ENCODE measurements at places on chromosomes 4 and X.

DNA sequence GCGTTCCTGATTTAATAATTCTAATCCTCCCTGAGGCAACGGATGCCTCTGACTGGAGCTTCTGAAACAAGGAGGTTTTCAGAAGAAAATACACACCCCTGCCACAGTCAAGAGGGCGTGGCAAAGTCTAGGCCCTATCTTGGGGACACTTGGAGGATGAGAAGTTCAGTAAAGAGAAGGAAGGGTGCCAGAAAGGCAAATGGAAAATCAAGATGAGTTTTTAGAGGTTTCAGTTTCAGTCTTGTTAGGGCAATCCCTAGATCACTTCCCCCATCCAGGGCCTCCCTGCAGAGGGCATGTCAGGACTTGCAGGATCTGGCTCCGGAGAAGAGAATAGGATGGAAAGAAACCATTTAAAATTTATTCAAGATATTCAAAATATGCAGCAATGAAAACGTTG, 28.5 kb upstream of the FGF2 start:
- DNase-seq: no peak

DNA sequence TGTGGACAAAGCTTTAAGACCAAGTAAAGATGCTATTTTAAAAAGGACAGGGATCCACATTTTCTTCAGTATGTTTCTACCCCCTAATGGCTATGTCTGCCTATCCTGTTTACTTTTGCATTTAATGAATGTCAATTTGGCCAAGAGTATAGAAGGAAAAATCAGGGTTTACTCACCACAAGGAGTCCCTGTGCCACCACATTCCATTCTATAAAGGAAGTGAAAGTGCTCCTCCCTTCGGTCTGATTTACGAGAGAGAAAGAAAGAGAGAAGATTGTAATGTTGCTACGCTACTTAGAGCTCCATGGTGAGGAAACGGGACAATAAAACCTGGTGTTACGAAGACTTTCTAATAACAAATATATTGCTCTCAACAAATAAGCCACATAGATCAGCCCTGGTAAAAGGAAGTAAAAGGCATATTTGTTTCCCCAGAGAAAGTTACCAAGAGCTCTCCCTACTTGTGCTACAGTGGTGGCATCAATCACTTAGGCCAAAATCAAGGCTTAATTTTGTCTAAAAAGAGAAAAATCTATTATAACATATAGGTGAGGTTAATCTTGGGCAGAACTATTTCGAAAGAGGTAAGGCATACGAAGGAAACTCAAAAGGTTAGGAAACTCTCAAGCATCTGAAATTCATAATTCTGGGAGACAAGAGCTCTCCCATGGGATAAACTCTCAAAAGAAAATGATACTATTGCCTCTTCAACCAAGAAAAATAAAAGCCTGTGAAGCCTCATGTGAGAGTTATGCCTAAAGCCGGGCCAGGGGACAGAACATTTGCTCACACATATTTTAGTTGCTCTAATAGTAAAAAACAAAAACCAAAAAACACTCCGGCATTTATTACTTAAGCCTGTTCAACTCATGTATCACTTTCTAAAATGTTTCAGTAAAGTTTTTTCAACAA, 29.5 kb downstream of the TAPT1 start:
- no peak for DNase-seq

GRCh38 chrX:19866626-19867410, 20.6 kb downstream of the SH3KBP1 start:
- no peak for DNase-seq

- no peak for DNase-seq
Observed at GRCh38 chrX:133555782-133556458, 140.6 kb upstream of the GPC4 start.

DNA sequence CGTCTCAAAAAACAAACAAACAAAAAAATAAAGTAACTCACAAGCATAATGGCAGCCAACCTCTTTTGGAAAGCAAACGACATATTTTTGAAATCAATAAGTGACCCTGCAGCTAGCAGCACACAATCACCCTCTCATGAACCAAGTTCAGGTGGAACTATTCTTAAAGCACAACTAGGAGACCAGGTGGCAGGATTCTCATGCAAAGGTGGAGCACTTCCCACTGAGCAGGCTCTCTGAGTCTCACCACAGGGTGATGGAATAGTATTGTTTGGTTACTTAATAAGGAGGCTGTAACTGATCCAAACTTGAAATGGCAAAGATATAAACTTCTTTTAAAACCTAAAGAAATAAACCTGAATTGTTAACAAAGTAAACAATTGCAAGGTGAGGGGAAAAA, 1293.1 kb downstream of the PCDH19 start:
- no peak for DNase-seq

- DNase-seq: no peak
Observed at GRCh38 chr4:109548655-109549054, 11.4 kb upstream of the MCUB start.

DNA sequence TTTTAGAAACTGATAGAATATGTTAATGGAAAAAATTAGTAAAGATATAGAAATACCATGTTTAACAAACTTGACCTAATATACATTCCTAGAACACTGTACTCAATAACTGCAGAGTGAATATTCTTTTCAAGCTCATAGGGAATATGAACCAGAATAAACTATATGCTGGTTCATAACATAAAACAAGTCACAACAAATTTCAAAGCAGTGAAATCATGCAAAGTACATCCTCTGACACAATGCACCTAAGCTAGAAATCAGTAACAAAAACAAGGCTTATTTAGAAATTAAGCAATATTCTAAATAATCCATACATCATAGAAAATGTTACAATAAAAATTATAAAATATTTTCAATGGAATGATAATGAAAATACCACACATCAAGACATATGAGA, 9.2 kb upstream of the SEPSECS start:
- no peak for DNase-seq

GRCh38 chr4:27198971-27199370, 338.3 kb downstream of the STIM2 start:
- no peak for DNase-seq

GRCh38 chrX:49053223-49054072, 5.4 kb upstream of the CCDC120 start:
- peak; percentile 79 for DNase-seq

DNA sequence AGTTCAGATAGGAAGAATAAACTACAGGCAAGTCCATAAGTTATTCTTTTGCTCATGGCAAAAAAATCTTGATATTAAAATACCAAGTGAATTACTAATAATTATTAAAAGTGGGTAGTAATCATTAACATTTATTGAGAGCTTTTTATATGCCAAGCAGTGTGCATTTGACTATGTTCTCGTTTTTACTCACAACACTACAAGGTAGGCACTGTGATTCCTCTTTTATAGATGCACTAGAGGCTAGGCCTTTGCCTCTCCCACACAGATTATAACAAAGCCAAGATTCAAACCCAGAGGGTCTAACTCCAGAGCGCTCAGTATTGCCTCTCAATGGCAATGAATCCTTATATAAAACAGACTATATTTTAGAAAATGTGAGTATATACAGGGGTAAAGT, 254.2 kb downstream of the NAF1 start:
- no peak for DNase-seq

GRCh38 chr4:2484993-2485392, 16.1 kb downstream of the RNF4 start:
- peak; percentile 78 for DNase-seq

- DNase-seq: no peak
Observed at GRCh38 chr4:84177831-84178542, 321.1 kb downstream of the NKX6-1 start.

GRCh38 chr4:20249333-20249732, 2.4 kb upstream of the SLIT2 start:
- no peak for DNase-seq

DNA sequence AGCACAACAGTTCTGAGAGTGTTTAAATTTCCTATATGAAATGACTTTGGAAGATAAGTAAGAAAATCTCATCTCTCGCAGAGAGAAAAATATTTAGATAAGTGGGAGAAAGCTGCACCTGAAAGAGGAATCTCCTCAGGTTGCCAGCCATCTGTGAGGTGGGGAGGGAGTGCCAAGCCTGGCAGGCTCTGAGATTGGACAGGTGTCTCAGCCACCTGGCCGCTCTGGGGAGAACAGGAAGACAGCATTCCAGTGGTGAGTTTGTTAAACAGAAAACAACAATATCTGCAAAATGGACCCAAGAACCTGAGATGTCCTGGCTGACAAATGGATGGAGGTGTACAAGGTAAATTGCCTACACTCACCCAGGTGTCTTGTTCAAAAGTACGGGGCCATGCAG, 31.3 kb downstream of the EMCN start:
- DNase-seq: no peak

GRCh38 chr4:87129681-87130080, 90.7 kb downstream of the KLHL8 start:
- no peak for DNase-seq

- no peak for DNase-seq
Observed at GRCh38 chrX:82412858-82413257, 1095.2 kb upstream of the POU3F4 start.

DNA sequence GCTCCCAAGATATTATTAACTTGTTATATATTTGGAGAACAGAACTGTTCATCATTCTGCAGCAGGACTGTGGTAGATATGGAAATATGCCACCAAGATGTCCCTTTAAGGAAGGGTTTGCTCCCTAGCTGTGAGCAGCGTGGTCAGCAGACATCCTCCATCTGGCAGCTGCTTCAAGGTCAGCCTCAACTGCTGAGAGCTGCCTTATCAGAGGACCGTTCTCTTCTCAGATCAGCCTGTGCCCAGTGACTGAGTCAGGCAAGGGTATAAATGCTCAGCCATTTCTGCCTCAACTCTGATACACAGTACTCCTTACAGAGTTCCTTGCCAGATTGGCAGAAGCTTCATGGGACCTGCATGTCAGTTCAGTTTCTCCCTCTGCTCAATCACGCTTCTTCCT, 63.4 kb upstream of the MAGEB2 start:
- DNase-seq: no peak

DNA sequence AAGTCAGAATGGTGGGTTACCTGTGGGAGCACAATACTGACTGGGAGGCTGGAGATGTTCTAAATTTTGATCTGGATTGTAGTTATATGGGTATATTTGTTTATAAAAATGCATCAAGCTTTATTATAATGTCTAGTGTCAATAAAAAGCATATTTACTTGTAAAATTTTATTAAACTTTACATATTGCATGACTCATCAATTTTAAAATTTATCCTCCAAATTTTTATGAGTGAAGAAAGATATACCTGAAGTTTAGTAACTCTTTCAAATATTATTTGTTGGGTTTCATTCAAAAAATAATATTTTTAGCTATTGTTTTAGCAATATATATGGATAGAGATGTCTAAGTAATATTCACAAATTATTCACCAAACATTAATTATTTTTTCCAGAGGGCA, 103.0 kb downstream of the ANXA5 start:
- no peak for DNase-seq

DNA sequence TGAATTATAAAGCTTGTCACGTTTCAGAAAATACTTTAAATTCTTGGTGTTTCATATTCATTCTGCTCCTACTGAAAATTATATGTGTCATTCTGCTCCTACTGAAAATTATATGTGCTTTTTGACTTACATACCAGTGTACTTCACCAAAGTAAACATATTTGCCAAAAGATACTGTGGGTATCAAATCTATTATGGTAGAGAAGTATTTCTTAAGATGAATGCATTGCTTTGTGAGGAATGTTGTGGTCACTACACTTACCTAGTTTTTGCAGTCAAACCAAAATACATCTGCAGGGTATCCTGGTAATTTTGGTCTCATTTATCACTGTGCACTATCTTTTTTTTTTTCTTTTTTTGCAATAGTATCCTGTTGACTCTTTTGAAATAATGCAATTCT, 287.7 kb upstream of the MAD2L1 start:
- no peak for DNase-seq

DNA sequence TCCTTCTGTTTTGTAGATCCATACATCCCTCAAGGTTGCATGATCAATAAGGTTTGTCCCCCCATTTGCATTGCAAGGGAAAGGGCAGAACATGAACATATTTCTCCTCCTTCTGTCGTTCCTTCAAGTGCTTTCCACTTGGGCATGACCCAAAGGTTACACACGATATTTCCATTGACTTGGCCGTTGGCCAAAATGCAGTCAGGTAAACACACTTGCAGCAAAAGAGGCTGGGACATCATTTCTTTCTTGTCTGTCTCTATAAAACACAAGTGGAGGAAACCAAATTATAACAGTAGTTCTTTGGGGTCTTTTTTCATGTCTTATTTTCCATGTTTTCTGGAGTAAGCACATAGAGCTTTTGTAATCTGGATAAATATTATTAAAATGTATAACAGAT, 156.1 kb downstream of the FRAS1 start:
- DNase-seq: no peak

GRCh38 chr4:112735474-112735951, 98.6 kb downstream of the LARP7 start:
- peak; percentile 34 for DNase-seq

- no peak for DNase-seq
Observed at GRCh38 chr4:155766622-155767021, 7.8 kb downstream of the GUCY1B1 start.

DNA sequence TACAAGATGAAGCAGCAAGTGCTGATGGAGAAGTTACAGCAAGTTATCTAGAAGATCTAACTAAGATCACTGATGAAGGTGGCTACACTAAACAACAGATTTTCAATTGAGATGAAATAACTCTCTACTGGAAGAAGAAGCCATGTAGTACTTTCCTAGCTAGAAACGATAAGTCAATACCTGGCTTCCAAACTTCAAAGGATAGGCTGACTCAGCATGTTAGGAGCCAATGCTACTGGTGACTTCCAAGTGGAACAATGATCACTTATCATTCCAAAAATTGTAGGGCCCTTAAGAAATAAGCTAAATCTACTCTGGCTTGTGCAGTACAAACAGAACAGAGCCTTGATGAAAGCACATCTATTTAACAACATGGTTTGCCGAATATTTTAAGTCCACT, 55.0 kb downstream of the FBXW7 start:
- DNase-seq: no peak

DNA sequence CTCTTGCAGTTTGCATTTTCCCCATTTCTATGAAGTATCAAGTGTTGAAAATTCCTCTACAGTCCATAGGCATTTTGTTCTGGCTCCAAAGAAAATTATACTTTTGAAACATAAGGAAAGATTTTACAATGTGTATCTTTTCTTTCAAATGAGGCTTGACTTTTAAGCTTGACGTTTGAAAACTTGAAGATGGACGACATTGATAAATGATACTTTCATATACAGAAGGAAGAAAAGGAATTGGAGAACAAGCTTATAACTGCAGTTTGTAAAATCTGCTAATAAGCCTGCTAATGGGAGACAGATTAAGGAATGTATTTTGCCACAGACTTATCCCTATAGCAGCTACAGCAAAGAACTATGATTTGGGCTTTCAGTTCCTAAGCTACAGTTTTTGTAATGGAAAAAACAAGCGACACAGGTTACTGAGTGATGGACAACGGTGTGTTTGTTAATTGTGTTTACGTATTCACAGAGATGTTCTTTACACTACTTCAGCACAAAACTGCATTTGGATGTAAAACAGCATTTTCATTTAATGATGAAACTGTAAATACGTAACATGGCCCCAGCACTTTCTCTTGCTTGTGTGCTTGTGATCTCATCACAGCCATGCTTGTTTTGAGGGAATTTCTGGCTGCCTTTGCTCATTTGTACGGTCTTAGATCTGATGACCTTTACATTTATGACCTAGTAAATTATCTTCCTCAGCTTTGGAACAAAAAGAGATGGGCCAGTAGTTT, 83.2 kb upstream of the FAT1 start:
- no peak for DNase-seq

Measured in GM10248 (cell line).